ENCODE measurements at places on chromosomes 7 and 10. TPM values are rescaled to one million over a fixed set of nuclear protein-coding genes. Genes with fewer than 3 reads are reported as not detected.

The ASIC3 gene
- total RNA-seq, result 0.27 TPM

The CACNA2D1 gene
- total RNA-seq, result 35.6 TPM

The NPY4R gene
- total RNA-seq, result not detected

The ARMH3 gene
- total RNA-seq, result 17.3 TPM

The WNT2 gene
- total RNA-seq, result not detected

The TRIM73 gene
- 1.8 TPM for total RNA-seq

The TAS2R5 gene
- total RNA-seq, result 0.21 TPM

The TNS3 gene
- 44.0 TPM for total RNA-seq

The AKR1C4 gene
- total RNA-seq, result not detected

The CYP26C1 gene
- not detected for total RNA-seq

The HMX2 gene
- total RNA-seq, result not detected

The PALD1 gene
- not detected for total RNA-seq

The NUTM2E gene
- not detected for total RNA-seq

The IGF2BP3 gene
- 30.0 TPM for total RNA-seq

The TFR2 gene
- total RNA-seq, result 0.19 TPM

The FAM25C gene
- not detected for total RNA-seq

The UTF1 gene
- not detected for total RNA-seq

The PRF1 gene
- not detected for total RNA-seq

The ACSL5 gene
- 5.5 TPM for total RNA-seq

The LIPM gene
- total RNA-seq, result not detected

The FAM131B gene
- 1.3 TPM for total RNA-seq

The HYAL4 gene
- total RNA-seq, result not detected

The MET gene
- total RNA-seq, result 114 TPM

The AKR1C8 gene
- not detected for total RNA-seq

The ITPRID1 gene
- not detected for total RNA-seq

The MUC3A gene
- total RNA-seq, result not detected

The ELN gene
- 8.9 TPM for total RNA-seq

The CAV2 gene
- total RNA-seq, result 218 TPM

The BMS1 gene
- total RNA-seq, result 21.0 TPM

The NPSR1 gene
- not detected for total RNA-seq

The ZNF736 gene
- total RNA-seq, result 6.4 TPM
